ENCODE measurements at places on chromosomes 5 and 9.

DNA sequence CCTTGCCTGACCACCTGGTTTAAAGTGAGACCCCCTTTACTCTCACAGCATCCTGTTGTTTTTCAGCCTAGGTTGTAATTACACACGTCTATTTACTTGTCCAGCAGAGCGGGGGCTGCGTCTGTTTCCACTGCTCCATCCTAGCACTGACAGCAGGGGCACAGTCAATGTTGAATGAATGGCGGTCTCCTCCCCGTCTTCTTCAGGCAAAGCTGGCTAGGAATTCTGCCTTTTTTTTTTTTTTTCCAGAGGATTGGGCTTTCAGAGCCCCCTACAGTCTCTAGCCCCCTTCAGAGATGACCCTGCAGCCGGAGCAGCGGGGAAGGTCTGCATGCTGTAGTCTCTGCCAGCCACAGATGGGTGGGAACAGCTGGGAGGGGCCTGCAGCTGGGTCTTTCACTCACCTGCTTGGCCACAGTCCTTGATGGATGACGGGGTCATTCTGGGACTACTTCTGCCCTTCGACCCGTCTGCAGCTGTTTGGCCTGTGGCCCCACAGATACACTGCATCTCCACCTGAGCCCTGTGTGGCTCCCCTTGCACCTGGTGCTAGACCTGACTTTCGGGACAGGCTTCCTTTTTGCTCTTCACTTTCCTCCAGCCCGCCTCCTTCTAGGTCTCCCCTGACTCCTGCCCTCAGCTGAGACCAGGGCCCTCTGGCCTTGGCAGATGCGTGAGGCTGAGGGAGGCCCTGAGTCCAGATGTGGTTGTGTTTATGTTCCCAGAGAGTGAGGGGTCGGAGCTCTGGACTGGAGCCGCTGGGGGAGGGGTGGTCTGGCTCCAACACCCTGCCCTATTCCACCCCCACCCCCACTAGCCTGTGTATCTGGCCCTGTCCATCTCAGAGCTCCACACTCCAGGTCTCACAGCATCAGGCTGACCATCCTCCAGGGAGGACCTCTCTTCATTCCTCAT, 8.0 kb downstream of the PITX1 start:
- no peak for DNase-seq

DNA sequence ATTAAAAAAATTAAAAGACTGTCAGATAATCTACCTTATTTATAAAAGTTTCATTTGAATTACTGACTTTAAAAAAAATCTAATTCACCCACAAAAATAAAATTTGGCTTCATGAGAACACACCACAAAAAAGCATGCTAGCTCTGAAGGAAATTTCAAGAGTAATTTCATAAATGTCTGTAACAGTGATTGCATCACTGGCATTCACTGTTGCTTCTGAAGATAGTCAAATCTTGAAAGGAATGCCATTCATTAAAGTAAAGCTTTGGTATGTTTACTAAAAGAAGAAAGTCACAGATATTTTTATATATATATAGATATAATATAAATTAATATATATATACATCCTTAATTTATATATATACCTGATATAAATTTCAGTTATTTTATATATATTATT, 43.4 kb downstream of the NADK2 start:
- DNase-seq, result no peak

- DNase-seq, result no peak
These were observed 93.7 kb downstream of the WDR41 start for GRCh38 chr5:77398458-77398857.

GRCh38 chr5:109324351-109324750, 85.4 kb downstream of the PJA2 start:
- DNase-seq, result no peak

DNA sequence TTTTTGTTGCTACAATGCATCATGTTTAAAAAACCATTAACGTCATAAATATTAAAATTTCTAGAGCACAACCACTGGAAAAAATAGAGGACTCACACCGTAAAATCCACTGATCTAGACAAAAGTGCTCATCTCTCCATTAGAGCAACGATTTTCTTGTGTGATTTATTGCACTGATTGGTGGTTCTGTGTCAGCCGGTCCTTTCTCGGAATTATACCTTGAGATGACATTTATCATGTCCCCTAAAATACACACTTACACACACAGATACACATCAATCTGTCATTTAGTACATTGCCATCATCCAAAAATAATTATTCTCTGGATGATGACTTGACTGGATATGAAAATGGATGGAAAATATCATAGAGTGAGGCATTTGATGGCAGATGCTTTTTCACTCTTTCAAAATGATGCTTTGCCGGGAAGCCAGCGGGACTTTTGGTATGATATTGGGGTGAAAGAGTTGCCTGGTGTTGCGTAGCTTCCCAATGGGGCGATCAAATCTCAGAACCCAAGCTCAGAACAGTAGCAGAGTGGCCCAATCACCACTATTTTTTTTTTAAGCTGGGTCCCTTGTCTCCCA, 226.6 kb downstream of the GAS1 start:
- no peak for DNase-seq

DNA sequence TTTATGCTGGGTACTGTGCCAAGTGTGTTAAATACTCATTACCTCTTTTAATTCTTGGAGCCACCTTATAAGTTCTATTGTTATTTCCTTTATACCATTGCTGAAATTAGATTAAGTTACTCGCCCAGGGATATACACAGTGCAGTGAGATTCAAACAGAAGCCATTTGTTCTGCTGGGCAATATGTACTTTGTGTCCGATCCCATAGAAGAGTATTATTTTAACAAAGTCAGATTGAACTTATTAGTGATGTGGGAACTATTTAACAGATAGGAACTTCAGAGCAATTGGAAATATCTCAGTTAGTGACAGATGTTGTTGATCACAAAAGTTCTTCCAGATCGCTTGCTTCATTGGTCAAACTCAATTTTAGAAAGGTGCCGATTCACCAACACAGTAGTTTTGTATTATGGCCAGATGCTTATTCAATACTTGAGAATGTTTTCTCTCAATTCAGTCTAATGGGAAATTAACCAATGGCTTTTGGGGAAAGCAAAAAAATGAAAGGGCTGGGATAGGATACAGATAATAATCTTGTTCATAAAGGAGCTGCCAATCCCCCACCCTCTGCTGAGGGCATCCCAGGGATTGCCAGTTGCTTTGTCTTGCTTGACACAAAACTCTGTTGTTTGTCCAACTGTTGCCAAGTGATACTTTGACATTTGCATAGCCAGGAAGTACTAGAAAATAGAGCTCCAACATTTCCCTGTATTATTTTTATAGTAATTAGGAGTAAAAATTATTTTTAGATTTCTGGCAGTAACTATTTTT, 94.8 kb upstream of the SEMA6A start:
- no peak for DNase-seq

DNA sequence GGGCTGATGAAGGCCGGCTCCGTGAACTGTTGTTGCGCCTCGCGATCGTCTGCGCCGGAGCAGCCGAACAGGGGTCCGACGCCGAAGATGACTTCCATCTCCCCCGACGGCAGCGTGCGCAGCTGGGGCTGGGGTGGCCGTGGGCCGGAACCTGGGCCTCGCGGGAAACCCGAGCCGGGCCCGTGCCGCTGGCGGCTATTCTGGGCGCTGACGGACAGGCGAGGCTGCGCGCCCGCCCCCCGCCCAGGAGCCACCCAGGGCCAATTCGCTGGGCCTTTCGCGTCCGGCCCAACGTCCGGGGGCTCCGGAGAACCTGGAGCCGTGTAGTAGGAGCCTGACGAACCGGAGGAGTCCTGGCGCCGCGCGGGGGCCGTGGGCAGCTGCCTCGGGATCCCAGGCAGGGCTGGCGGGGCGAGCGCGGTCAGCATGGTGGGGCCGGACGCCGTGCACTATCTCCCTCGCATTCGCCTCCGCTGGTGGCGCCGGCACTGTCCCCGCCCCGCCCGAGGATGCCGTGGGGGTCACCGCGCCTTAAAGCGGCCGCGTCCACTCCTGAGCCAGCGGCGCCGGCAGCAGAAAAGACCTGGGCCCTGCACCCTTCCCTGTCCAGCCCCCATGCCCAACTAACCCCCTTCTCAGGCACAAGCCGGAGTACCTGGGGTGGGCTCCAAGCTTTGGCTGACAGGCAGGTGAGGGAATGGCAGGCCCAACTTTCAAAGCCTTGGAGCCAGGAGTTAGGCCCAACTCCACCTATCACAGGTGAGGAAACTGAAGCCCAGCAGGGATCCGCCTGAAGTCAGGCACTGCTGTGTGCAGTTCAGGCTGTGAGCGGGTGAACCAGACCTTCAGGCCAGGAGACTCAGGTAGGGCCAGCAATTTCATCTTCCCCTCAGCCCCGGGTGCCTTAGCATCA, at the start of gene PROB1:
Gene PROB1, minus strand, starts transcription at position 451 of the 913 bp plus-strand sequence. Its CDS starts 23 bp downstream, at position 428.
- DNase-seq, result no peak

DNA sequence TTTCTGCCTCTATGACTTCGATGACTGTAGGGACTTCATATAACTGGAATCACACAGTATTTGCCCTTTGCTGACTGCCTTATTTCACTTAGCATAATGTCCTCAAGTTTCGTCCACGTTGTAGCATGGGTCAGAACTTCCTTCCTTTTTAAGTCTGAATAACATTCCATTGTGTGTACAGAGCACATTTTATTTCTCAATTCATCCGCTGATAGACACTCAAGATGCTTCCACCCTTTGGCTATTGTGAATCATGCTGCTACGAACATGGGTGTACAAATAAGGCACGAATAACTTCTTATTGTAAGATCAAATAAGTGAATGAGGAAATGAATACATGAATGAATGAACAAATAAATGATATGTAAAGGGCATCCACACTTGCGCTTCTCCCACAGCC, 13.0 kb downstream of the BARX1 start:
- DNase-seq, result no peak

DNA sequence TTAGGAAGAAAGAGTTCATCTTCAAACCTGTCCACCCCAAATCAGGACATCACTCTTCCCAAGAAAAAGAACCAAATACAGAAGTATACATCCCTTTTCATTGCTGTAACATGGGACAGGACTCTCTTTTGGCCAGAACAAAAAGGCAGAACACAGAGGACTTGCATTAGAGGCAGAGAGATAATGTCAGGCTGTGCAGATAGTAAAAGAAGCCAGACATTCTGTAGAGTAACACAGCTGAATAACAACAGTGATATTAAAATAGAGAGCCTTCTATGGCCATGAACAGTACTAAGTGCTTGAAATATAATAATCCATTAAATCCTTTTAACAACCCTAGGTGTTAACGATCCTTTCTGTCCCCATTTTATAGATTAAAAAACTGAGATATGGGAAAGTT, 437.2 kb downstream of the NFIB start:
- DNase-seq, result no peak

Measured in NCI-H460 (cell line).